ENCODE measurements at places on chromosomes 2 and 18. TPM values are rescaled to one million over a fixed set of nuclear protein-coding genes. Genes with fewer than 3 reads are reported as not detected.

The HNMT gene
- total RNA-seq = 4.6 TPM

The EVA1A gene
- 19.9 TPM for total RNA-seq

The FAM237A gene
- not detected for total RNA-seq

The APCDD1 gene
- 3.1 TPM for total RNA-seq

The NOSTRIN gene
- total RNA-seq = not detected

The TUBA3E gene
- total RNA-seq = not detected

The PTPRM gene
- 284 TPM for total RNA-seq

The HOXD9 gene
- total RNA-seq = 0.56 TPM

The PLEKHA3 gene
- 20.4 TPM for total RNA-seq

The ZEB2 gene
- total RNA-seq = 109 TPM

The DTNA gene
- 17.9 TPM for total RNA-seq

DNA sequence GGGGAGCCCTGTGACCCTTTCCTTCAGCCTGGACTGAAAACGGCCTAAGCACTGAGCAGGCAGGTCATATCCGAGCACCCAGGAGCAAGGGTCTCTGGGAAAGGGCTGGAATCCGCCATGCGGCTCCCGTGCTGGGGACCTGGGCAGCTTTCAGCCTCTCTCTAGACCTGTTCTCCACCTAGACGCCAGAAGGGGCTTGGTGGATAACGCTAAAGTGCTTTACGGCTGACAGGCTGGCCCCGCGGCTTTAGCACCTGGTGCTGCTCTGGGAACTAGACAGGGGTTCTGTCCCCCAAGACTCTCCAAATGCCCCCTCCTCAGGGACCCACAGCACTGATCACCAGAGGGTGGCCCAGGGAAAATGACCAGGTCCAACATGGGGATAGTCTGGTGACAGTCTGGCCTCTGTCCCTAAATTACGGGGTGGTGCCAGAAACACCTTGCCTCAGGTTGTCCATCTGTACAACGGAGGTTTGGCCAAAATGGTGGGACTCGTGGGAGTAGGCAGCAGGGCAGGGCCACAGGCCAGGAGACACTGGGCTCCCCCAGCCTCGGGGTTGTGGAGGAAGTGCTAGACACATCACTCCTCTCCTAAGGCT, 13.0 kb downstream of the SDC1 start:
- no peak for DNase-seq

DNA sequence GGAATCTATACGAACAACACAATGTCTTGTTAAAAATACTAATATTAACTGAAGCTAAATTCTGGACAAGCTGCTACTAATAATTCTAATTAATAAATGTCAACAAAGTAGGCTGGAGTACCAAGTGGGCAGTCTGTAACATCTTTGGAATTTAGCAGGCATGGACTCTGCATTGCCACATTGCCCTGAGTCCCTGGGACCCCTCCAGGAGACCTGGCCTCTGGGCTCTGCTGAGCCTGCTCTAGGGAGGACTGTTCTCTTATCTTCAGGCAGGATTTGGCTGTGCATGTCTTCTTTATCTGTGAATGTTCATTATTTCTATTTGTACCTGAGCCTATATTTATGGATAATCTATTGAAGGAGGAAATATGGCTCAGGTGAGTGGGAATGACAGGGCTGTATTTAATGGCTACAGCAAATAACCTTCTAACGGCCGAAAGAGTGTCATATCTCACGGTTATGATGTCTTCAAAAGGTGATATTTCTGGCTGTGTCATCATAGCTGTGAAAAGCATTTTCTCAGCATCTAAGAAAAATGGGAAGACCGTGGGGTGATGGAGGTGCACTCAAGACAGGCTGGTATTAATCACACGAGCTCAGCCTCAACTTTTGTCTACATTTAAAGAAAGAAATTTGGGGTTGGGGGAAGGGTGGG, 28.6 kb upstream of the SETBP1 start:
- no peak for DNase-seq

- no peak for DNase-seq
Measured at GRCh38 chr18:54612237-54612636, 21.2 kb downstream of the DYNAP start.

DNA sequence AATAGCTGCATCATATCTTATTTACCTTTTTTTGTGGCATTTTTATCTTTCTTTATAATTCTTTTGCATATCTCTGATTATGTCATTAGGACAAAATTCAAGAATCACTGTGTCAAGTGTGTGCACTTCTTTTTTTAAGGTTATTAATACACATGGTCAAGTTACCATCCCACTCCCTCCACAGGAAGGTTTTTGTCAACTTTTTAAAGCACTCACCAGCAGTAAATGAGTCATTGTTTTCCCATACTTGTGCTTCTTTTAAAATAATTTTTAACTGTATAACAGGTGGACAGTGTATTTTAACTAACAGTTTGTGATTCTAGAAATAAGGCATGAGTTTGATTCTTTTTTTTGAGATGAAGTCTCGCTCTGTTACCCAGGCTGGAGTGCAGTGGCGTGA, 45.7 kb upstream of the FAM171B start:
- DNase-seq = no peak

GRCh38 chr2:16156411-16156810, 216.1 kb downstream of the MYCN start:
- no peak for DNase-seq

- DNase-seq = no peak
Measured at GRCh38 chr2:230414302-230414701, 1.7 kb upstream of the SP100 start.

DNA sequence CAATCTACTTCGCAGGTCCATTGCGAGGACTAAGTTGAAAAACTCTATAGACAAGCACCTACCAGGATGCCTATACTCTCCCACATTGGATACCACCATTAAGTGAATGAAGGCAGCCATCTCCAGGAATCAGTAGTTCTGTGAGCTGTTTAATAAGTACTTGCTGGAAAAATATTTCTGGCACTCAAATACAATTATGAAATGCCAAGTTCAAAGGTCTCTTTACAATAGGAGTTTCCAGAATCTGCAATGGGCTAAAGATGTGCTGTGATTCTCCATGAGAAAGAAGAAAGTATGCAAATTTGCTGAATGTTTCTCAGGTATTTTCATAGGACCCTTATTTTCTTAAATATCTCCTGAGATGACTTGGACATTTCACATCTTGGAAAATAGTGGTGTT, 103.0 kb downstream of the AP1S3 start:
- DNase-seq = no peak

GRCh38 chr18:28062443-28062842, 114.5 kb downstream of the CDH2 start:
- DNase-seq = no peak

DNA sequence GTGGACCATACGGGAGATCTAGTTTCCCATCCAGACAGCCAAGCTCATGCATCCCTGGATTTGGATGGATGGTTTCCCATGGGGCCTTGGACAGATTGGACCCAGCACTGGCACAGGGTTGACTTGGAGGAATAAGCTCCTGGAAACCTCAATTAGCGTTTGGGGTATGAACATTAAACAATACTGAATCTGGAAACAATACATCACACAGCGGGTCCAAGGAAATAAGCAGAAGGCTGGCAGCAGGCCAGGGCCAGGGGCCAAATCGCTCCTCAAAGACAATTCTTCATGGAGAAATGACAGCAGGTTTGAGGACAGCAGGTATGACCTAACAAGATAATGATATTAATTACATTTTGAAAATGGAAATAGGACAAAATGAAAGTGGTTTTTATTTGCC, 540.6 kb downstream of the RIT2 start:
- no peak for DNase-seq

DNA sequence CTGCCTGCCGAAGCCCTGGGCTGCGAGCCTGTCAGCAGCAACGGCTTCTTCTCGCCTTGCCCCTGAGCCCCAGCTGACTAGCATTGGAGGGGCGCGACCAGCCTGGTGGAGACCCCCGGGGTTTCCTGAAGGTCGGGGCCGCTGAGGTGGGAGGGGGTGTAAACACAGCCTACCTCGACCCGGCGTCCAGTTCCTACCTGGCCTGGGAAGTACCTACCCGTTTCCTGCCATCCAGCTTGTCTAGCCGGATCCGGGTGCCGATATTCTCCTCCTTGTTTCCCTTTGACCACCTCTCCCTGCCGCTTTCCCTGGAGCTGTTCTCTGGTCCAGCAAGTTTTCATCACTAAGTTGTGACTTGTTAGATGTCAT, 511 bp downstream of the MOB4 start:
- DNase-seq = no peak

DNA sequence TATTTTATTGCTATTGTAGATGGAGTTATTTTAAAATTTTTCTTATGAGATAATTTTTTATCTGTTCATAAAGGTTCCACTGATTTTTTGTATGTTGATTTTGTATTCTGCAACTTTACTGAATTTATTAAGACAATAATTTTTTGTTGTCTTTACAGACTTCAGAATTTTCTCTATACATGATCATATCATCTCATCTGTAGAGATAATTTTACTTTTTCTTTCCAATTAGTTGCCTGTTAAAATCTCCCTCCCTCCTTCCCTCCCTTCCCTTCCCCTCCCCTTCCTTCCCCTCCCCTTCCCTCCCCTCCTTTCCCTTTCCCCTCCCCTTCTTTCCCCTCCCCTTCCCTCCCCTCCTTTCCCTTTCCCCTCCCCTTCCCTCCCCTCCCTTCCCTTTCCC, 378.1 kb downstream of the SOCS6 start:
- DNase-seq = no peak

GRCh38 chr18:21264651-21265050, 22.6 kb downstream of the GREB1L start:
- no peak for DNase-seq

DNA sequence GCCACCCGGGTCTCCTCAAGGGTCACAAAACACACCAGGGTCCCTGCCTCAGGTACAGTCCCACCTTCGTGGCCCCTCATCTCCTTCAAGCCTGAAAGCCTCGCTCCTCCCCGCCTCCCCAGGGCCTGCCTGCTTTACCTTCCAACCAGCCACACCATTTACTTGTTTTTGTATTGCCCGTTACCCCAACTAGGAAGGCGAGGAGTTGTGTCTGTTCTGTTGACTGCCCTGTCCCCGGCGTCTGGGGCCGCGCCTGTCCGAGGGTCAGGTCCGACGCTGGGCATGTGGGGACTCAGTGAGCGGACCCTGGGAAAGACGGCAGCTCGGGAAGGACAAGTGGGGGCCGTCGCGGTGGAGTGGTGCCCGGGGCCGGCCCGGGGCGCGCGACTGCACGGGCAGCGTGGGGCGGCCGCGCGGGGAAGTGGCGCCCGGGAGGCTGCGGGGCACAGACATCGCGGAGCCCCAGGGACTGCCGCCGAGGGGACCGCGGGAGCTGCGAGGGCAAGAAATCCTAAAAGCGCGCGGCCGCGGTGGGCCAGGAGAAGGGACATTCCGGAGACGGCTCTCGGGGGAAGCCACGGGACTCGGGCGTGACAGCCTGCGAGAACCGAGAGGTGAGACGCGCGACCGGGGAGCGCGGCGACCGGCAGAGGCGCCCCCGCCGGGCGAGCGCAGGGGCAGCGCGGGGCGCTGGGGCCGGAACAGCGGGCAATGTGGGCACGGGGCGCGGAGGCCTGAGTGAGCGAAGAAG, 797 bp upstream of the GRHL1 start:
- DNase-seq = peak; percentile 42

DNA sequence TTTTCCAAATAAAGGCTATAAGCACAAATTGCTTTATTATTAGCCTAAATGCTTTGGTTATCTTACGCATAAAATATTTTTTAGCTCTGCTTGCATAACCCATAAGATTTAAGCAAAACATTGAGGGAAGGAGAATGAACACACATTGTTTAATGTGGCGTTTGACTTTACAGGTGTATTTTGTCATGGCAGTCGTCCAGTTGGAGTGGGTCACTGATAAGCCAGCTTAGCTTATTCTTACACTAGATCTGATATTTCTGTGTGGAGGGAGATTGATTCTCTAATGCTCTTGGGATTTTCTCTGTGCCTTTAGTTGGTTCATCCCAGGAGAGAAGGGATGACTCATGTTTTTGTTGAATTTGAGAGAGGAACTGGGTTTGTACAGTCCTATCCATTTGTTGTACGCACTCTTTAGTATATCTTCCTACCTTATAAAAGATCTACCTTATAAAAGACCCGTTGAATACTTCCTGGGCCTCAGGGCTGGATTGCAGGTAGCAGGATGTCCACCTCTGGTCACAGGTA, 47.5 kb upstream of the ACYP2 start:
- DNase-seq = no peak

GRCh38 chr2:556485-556884, 120.7 kb downstream of the TMEM18 start:
- DNase-seq = no peak

GRCh38 chr18:63105636-63106316, 213.8 kb downstream of the BCL2 start:
- no peak for DNase-seq

DNA sequence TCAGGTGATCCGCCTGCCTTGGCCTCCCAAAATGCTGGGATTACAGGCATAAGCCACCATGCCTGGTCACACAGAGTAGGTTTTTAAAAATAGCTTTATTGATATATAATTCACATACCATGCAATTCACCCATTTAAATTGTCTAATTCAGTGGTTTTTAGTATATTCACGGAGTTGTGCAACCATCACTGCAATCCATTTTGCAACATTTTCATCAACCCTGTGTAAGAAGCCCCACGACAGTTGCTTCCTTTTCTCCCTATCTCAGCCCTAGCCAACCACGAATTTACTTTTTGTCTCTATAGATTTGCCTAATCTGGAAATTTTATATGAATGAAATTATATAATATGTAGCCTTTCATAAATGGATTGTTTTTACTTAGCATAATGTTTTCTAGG, 266.4 kb downstream of the NAPG start:
- DNase-seq = no peak

DNA sequence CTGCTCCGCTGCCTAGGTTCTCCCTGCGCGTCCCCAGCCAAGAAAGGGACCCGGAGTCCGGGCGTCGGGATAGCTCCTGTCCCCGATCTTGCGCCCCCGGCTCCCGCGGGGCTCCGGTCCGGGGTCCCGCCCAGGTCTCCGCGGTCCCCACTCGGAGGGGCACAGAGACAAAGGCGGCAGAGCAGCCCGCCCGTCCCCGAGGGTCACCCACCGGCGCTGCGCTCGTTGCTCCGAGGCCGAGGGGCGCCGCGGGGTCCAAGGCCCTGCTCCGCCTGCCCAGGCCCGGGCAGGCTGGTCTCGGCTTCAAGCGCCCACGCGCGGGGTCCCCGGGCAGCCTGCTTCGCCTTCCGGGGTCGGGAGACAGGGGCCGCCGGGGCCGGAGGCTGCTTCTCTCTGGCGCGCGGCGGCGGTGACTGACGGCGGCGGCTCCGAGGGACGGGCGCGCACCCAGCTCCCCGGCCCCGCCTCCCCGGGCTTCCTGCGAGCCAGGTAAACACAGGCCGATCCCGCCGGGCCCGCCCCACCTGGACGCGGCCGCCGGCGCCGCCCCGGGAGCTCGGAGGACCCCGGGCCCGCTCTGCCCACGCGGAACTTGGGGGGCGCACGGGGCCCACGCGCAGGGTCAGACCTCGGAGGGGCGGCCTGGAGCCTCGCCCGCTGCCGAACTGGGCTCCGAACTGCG, at the start of gene MBP:
MBP (minus strand) TSS at position 415 of the 682 bp plus-strand sequence. CDS start 27,522 bp downstream, outside the sequence.
- DNase-seq = peak; percentile 40

GRCh38 chr2:131039908-131040660, 53.2 kb downstream of the FAM168B start:
- no peak for DNase-seq

- no peak for DNase-seq
Measured at GRCh38 chr18:60585670-60586069, 213.1 kb upstream of the MC4R start.
